ENCODE measurements at places on chromosomes 3 and 15.

DNA sequence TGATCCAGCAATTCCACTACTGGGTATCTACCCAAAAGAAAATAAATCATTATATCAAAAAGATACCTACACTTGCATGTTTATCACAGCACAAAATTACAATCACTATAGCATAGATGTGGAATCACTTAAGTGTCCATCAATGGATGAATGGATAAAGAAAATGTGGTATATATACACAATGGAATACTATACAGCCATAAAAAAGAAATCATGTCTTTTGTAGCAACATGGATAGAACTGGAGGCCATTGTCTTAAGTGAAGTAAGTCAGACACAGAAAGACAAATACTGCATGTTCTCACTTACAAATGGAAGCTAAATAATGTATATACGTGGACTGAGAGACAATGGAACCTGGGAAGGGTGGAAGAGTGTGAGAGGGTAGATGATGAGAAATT lies 28.3 kb upstream of the PFN2 start:
- DNase-seq: no peak

DNA sequence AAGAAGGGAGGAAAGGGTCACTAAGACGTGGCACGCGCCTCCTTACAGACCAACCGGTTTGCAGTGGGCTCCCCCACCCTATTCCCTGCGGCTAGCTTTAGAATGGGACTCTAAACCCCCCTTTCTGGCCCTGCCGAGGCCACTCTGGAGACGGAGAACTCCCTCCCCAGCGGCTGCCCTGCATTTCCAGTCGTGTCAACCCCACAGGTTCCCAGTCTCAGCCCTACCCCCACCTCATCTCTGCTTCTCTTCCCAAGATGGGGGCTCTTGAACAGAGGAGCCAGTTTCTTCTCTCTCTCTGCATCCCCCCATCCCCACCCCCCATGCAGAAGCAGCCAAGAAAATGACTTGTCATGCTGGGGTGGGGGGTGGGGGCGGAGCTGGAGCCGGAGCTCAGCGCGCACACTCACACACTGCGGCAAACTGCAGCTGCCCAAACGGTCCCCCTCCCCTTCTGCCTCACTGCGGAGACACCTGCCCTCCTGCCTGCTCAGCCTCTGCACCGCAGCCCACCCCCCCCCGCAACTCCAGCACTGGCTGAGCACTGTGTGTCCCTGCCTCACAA lies 871 bp downstream of the MAP1A start:
- DNase-seq: no peak

DNA sequence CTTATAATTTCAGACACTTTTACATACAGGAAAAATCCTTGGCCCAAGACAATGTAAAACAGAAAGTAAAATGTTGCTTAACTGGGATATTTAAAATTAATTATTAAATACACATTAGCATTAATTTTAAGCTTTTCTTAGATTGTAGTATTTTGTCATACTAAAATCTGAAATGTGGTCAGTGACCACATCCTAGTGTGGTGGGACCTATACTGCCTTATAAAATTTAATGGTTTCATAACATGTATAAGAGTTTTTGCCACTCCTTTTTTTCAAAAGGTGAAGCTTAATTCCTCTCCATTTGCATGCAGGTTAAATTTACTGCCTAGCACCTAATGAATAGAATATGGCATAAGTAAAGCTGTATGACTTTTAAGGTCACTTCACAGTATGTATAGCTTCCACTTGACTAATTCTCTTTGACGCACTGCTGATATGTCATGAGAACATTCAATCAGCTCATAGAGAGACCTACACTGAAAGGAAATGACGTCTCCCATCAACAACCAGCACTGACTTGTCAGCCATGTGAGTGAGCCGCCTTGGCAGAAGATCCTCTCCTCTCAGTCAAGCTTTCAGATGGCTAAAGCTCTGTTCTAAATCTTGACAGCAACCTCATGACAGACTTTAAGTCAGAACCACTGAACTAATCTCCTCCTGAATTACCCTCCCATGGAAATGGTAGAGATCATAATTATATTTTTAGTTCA lies 847.8 kb downstream of the SI start:
- DNase-seq: no peak

DNA sequence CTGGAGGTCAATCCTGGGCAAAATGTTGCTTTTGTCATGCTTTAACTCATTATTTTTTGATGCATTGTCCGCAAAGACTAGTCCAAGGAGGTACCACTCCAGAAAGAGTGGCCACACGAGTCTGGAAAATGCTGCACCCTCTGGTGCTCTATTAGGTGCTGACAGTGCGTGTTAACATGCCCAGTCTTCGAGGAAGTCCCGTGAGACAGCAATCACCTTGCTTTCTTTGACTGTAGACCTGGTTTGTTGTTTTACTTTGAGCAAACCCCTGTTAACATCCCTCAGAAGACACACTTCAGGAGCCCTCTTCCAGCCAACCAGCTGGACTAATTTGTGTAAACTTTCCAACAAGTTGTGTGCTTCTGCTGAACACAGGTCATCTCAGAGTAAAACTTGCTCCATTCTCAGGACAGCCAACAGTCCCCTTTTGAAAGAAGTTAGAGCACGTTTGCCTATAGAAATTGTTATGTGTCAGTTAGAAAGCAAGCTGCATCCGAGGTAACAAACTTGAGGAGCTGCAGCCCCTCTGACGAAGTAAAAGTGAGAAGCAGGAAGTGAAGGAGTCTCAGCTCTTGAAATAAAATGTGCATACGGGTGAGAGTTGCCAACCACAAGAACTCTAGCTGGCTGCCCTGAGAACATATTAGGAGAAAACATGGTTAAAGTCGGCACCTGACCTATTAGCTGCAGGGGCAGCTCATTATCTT lies 205.0 kb downstream of the LPP start:
- no peak for DNase-seq

GRCh38 chr3:31534065-31534425 lies 1.3 kb downstream of the STT3B start:
- peak; percentile 45 for DNase-seq

- DNase-seq: no peak
Observed at GRCh38 chr3:115710799-115711198, 87.5 kb downstream of the GAP43 start.

DNA sequence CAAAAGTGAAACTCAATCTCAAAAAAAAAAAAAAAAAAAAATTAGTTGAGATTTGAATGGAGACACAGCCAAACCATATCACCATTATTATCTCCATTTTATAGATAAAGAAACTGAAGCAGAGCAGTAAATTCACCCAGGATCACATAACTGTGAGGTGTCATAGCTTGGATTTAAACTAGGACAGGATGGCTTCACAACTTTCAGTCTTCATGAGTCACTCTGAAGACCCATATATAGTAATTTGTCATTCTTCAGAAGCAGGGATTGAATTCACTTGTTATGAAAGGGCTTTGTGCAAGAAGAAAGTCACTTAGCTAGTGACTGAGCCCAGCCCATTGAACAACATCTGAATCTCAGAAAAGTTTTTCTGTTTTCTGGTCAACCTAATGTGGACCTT lies 60.5 kb upstream of the LRIG1 start:
- no peak for DNase-seq

- no peak for DNase-seq
Observed at GRCh38 chr3:139732729-139733128, 55.0 kb upstream of the NMNAT3 start.

GRCh38 chr15:80155001-80155377 lies 2.2 kb downstream of the FAH start:
- no peak for DNase-seq

GRCh38 chr3:64080616-64081234 lies 57.4 kb upstream of the PSMD6 start:
- no peak for DNase-seq

DNA sequence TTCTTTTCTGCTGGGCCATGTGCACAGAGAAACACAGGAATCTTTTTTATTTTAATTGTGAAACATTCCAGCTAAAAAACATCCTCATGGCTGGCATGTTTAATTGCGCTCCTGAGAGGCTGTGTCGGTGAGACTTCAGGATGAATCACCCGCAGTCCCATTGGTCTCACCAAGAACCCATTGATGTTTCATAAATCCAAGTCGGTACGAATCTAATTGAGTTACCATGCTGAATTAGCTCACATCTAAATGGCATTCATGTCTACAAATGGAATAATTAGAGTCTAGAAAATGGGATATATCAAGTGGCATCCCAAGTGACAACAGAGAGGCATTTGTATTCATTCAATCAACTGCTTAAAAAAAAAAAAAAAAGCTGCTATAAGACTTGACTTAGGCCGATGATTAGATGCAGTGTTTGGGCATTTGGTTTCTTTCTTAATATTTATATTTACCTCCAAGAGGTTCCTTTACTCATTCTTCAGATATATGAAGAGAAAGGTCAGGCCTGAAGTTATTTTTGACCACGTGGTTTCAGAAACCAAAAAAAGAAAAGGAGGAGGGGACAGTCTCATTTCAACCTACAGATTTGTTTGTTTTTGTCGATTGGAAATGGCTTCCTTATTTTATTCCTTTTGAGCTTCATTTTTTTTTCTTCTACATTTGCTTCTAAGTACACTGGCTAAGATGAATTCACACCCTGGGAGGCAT lies 79.1 kb upstream of the FOXB1 start:
- no peak for DNase-seq

DNA sequence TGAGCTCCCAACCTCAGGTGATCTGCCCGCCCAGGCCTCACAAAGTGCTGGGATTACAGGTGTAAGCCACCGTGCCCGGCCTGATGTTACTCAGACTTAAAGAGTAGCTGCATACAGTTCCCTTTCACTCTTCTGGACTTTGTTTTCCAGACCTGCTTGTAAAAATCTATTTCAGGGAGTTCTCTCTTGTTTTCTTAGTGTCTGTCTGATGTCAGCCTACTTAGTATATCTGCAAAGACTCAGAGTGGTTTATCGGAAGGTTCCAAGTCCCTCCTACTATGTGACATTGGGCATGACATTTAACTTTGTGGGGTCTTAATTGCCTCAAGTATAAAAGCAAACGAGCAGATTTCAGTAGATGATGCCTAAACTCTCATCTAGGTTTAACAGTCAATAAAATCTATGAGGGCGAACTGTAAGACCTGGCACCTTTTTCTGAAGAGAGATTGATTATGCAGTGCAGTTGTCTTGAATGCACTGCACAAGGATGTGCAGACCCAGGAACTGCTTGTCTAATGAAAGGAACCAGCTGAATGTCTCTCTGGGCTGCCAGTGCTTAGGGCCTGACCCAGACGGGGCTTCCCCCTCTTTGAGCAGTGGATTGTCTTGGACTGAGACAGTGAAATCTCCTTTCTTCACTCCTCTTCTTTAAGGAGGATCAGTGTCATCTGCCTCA lies 301.4 kb downstream of the PTPRG start:
- no peak for DNase-seq

- peak; percentile 89 for DNase-seq
Observed at GRCh38 chr3:153209596-153209995, 47.6 kb downstream of the RAP2B start.

- DNase-seq: no peak
Observed at GRCh38 chr3:189363590-189364255, 192.0 kb downstream of the TPRG1 start.

- DNase-seq: no peak
Observed at GRCh38 chr3:134350266-134350665, 24.0 kb downstream of the AMOTL2 start.

DNA sequence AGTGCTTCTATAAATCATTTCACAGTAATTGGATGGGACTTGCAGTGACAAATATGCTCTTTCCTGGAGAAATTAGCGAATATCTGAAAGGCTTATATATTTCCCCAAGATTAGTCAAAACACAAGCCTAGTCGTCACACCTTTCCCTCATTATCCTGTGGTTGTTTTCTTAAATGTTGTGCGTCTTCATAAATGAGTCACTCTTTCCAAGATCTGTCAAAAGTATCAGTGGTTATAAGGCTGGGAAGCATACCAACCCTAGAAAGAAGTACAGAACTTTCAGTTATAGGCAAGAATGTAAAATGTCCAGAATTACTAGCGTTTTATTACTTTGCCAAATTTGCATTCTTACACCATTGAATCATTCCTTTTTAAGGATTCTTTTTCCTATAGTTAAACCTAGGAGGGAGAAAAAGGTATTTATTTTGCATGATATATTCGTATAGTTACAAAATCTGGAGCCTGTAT lies 33.6 kb downstream of the TMEM212 start:
- DNase-seq: no peak

- no peak for DNase-seq
Observed at GRCh38 chr15:46420990-46421389, 786.2 kb downstream of the SQOR start.

DNA sequence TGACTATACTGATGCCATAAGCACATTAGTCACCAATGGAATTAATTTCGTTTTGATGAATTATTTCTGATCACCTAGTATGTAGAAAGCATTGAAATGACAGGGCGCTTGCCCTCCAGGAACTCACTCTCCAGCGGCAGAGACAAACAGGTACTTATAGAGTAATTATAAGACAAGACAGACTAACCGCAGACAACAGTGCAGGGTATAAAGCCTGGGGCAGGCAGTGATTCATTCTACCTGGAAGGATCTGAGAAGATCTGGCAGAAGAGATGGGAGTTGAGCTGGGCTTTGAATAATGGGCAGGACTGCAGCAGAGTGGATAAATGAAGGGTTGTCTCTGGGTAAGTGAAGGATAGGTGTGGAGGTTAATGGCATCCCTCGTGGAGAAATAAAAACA lies 331.8 kb downstream of the FGF12 start:
- DNase-seq: no peak

DNA sequence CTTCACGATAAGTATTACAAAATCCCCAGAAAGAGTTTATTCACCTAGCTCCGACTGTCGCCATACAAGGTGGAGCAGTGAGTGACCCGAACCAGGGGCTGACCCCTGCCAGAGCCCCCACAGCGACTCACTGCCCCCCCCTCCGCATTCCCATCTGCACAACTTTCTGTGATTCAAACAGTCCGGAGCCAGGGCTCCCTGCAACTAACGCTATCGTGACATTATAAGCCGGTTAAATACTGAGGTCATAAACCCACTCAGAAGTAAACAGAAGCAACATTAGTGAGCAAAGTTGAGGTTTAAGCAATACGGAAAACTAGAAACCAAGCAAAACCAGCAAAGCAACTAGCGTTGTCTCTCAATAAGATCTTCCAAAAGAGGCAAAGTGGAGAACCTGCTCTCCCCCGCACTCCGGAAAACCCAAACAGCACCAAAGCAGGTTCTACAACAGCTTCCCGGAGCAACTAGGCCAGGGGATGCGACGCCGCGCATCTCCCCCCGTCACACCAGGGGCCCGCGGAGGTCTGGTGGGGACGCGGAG lies 642 bp downstream of the SCAP start:
- peak; percentile 12 for DNase-seq

DNA sequence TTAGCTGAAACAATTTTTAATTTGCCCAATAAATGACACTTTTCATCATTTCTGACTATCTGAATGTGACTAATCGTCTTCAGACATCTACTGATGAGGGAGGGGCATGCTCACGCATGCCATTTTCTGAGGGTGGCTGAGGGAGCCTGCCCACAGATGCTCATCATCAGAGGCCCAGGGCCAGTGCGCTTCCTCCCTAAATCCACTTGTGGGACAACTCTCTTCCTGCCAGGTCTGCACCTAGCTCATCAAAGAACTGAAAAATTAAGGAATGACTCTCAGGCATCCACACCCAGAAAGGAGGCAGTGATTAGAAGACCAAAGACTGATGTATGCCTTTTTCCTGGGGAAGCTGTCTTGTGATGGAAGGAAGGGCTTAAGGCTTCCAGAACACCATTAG lies 22.8 kb downstream of the RTP3 start:
- DNase-seq: no peak

GRCh38 chr3:63818282-63819150 lies 583 bp upstream of the C3orf49 start:
- peak; percentile 66 for DNase-seq

GRCh38 chr3:158804441-158804840 lies 2.6 kb downstream of the MFSD1 start:
- no peak for DNase-seq

GRCh38 chr3:71332813-71333212 lies 250.7 kb downstream of the FOXP1 start:
- no peak for DNase-seq
